ENCODE measurements at places on chromosomes 5 and 9.

DNA sequence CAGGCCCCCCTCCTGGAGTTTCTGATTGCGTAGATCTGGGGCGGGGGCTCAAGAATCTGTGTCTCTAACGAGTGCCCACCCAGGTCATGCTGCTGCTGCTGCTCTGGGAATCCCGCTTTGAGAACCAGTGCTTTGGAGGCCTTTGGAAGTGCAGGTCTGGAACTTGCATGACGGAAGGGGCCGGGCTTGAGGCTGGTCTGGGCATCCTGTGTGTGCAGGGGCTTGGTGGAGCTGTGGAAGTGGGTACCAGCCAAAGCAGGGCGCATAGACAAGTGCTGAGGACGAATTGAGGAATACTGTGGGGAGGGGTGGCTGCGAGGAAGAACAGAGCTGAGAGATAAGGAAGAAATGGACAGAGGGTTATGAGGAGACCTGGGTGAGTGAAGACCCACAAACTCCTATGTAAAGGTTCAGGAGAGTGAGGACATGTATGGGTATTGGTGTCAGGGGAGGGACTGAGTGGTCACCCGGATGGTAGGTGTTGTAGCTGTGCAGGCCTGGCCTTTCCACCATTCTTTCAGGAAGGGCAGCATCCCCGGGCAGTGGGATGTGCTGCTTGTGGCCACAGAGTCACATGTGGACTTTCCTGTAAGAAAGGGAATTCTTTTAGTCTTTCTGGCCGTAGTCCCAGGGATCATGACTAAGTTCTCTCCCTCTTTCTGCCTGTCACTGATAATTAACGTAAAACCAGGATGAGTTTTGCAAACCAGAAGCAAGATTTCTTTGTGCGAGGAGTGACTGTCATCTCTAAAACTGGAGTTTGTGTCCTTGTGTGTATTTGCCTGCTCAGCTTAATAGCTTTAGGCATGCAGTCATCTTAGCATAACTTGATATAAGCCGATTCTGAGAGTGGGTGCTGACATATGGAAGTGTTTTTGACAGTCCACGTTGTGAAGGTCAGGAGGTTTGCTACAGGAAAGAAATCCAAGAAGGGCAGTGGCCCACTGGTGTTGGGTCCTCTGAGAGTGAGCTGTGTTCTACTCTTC lies 43.3 kb upstream of the TJP2 start:
- ATAC-seq, result no peak

DNA sequence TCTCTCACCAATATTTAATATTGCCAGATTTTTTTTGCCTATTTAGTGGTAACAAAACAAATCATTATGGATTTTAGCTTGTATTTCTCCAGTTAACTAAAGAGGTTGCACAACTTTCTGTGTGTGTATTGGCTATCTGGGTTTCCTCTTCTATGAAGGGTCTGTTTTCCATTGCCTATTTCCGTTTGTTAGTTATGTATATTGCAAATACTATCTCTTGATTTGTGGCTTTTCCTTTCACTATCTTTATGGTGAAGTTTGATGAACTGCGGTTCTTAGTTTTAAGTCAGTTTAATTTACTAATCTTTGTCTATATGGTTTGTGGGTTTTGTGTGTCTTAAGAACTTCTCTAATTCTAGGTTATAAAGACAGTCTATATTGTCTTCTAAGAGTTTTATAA lies 136.3 kb downstream of the CEP120 start:
- no peak for ATAC-seq

- ATAC-seq, result no peak
Measured at GRCh38 chr5:116939641-116940040, 365.0 kb upstream of the SEMA6A start.

DNA sequence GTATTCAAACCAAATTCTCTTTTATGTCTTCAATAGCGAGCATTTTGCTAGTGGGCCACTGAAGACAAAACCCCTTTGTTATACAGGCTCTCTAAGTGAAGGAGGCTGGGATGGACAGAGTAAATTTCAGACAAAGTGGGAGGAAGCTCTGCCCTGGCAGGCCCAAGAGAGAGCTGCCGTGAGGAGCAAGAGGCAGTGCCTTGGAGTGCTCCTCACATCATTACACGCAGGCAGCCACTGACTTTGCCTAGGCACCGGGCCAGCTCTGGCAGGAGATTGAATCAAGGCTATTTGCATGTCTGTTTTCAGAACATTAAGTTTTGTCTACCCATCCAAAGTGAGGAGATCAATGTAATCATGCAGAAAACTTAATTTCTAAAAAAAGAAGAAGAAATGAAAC lies 167.7 kb downstream of the CCDC192 start:
- no peak for ATAC-seq

GRCh38 chr9:75089373-75089766 lies 1.1 kb downstream of the OSTF1 start:
- ATAC-seq, result no peak

DNA sequence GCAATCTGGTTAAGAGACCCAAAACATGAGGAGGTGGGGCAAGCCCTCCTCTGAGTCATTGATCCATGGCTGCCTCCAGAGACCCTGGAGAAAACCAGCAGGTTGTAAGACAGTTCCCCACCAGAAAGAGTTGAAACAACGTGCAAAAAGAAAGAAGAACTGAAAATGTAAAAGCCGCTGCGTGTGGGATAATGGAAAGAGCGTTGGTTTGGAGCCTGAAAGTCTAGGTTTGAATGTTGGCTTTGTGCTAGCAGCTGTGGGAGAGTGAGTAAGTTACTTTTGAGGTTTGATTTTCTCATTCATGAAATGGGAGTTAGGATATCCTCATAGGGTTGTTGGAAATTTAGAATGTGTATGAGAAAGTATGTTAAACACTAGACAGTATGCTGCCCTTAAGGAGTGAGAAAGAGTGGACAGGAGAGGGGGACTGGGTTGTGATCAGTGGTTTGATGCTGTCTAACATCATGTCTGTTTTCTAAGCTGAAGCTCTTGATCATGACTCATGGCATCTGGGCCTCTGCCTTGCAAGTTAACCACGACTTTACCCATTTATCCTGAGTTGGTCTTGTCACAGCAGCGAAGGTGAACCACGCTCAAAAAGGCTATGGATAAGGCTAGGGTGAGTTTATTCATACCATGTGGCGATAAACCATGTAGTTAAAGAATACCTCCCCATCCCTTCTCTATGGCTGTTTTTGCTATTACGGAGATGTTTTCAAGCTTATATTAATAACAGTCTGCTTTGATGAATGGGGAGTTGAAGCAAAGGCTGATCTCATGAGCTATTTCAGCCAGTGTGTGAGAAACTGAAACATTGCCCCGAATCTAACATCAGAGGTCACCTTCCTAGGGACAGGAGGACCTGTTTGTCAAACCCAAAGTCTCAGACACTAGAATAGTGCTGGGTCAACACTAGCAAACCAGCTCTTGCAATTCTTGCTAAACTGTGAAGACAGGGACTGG lies 41.3 kb downstream of the ZNF366 start:
- ATAC-seq, result no peak

- no peak for ATAC-seq
Measured at GRCh38 chr9:138112791-138113600, 235.4 kb downstream of the CACNA1B start.

DNA sequence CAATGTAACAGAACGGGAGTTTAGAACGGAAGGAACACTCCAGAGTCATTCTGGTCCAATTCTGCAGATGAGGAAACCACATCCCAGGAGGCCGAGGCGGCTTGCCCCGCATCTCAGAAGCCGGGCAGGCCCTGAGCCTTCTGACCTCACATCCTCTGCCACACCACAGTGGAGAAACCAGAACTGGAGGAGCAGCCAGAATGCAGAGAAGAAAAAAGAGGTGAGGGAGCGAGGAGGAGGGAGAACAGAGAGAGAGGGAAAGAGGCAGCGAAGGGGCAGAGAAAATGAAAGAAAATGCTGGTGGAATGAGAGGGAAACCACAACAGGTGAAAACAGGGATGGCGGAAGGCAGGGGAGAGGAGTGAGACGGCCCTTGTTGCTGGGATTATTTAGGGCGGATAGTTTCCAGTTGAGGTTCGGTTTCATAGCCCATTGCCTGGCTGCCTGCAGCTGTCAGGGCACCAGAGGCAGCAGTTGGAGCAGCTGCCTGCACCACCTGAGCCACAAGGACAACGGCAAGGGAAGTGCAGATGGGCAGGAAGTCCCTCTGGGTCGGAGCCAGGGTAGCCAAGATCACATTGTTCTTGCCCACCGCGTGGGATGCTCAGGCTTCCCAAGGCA lies at the start of gene HMHB1:
Gene HMHB1 (plus strand): TSS at position 77 of the 621 bp plus-strand sequence.
- ATAC-seq, result no peak

- ATAC-seq, result no peak
Measured at GRCh38 chr9:89872913-89873707, 268.3 kb downstream of the GADD45G start.

- ATAC-seq, result peak; percentile 68
Measured at GRCh38 chr5:54646356-54647101, 129.0 kb downstream of the SNX18 start.

All from motor neuron (in vitro differentiated cells).